HEK293T (cell line): ENCODE measurements at places on chromosomes 1 and 21.

DNA sequence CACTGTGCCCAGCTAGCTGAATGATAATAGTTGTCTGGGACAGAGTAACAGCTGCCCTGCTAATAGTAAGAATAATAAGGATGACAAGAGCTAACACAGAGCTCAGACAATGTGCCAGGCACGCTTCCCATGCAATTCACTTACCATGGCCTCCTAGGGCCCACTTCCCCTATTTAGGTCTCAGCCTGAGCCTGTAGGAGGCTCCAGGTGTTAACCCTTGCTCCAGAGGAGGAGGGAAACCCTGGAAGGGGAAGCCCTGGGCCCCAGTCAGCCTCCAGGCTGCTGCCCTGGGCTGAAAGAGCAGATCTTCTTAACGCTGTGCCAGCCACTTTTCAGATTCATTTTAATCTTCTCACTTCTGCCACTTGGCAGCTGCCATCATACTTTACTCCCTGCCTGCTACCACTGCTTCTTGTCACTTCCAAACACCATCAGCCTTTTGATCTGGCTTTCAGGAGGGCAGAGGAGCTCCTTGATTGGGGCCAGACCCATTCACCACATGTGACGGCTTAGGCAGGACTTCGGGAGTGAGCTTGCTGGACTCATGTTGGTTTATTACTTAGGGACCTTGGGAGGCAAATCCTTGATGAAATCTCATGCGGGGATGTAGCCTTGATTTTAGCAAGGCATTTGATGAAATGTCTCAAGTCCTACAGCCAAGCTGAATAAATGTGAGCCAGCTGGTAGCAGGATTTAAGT is 66.7 kb upstream of the PARP1 start:
- no peak for DNase-seq

DNA sequence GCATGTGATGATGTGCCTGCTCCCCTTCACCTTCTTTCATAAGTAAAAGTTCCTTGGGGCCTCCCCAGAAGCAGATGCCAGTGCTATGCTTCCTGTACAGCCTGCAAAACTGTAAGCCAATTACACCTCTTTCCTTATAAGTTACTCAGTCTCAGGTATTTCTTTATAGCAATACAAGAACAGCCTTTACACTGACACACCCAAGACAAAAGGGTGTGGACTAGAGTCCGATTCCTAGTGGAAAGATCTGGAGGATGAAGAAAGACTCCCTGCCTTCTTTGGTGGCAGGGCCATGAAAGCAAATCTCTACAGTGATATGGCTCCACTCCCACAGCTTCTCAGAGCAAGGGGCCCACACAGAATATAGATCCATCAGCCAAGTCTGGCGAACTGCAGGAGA is 209.7 kb upstream of the ST6GALNAC5 start:
- no peak for DNase-seq

DNA sequence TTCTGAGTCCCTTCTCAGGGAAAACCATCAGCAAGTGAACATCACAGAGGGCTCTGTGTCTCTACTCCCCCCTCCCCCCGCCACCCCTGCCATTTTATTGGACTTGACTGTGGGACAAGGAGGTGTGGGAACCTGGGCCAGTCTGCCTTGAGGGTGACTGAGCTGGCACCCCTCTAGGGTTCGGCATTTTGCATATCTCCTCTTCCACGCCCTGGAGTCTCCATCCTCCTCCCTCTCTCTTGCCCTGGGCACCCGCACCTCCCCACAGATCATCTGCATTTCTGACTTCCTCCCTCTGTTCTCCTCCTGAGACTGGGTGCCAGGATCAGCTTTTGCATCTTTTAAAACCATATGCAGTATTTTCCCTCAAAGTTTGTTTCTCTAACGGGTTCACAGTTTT is 107.1 kb upstream of the ERRFI1 start:
- DNase-seq, result no peak

GRCh38 chr1:92484472-92485380 is 2.0 kb downstream of the GFI1 start:
- peak; percentile 31 for DNase-seq

DNA sequence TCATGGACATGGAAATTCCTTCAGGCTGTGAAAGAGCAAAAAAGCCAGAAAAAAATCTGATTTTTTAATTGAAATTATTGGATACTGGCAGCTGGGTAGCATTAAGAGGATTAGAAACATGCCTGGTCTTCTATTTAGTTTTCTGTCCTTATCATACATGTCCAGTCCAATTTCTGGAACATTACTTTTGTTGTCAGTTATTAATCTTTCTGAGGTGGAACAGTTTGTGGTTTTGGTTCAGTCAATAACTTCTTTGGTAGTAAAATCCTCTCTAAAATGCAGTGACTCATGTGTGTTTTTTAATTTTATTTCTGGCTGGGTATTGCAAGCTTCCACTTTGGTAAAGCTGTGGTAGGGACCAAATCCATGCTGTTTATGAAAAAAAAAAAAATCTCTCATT is 687.0 kb upstream of the ADGRL2 start:
- DNase-seq, result no peak

DNA sequence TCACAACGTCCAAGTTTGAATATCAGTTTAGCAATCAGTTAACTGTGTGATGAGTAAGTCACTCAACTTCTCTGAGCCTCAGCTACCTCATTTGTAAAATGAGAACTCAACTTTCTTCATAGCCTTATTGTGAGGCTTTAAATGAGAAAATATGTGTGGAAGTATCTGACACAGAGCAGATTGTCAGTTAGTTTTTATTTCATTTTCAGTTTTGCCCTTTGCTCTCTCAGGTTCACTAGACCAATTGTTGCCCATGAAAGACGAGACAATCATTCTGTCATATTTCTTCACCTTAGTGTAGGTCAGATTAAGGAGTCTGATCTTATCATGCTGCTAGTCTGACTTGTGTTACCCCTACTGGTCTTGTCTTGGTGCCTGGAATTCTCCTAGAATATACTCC is 232.8 kb upstream of the PTBP2 start:
- no peak for DNase-seq

DNA sequence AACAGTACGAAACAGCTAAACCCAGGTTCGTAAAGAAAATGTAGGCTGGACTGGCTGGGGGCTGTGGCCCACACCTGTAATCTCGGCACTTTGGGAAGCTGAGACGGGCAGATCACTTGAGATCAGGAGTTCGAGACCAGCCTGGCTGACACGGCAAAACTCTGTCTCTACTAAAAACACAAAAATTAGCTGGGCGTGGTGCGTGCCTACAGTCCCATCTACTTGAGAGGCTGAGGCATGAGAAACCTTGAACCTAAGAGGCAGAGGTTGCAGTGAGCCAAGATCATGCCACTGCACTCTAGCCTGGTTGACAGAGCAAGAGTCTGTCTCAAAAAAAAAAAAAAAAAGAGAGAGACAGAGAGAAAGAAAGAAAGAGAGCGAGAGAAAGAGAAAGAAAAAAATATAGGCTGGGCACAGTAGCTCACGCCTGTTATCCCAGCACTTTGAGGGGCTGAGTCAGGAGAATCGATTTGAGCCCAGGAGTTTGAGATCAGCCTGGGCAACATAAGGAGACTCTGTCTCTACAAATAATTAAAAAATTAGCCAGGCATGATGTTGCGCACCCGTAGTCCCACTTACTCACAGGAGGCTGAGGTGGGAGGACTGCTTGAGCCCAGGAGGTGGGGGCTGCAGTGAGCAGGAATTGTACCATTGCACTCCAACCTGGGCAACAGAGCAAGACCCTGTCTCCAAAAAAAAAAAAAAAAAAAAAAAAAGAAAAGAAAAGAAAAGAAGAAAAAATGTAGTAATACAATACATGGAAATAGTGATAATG is 35.7 kb downstream of the CAPZB start:
- DNase-seq, result no peak

DNA sequence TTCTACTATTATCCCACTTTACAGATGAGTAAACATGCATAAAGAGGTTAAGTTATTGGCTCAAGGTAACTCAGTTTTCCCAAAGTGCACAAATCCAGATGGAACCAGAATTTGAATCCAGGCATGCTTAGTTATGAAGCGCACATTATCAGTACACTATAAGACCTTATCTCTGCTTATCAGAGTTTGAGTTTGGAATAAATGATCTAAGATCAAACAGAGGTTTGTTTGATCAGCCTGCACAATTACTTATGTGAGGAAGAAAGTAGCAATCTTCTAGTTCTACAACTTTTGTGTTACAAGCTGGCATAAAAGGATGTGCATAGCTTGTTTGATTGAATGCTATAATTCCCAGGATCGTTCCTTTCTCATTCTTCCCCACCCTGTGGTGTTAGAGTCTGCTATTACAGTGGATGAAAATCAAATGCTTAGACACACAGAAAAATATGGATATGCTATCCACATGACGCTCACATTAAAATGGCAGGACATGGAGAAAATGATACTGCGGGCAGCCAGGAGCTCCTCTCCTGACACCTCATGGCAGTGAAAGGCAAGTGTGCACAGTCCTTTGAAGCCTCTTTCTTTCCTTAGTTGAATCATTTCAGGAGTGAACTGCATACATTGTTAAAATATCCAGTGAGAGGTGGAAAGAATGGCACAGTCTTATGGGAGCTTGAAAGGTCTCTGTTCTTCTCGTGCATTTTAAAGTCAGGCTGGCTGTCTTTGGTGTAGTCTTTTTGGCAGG is 23.9 kb upstream of the PBX1 start:
- DNase-seq, result no peak

DNA sequence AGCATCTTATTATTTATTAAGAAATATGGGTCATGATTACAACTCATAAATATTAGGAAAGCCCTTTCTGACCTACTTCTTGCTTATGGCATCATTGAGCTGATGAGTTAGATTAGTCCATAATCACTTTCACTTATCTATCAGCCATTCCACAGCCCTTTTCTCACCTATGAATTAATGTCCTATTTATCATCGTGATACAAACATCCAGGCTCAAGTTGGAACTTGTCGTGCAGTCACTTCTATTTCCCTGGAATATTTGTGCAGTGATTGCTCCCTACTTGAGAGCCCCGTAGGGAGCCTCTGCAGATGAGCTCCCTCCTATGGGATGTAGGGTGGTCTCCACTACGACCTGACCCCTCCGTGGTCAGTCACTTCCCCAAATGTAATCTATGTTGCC is 8.1 kb upstream of the F3 start:
- DNase-seq, result no peak

GRCh38 chr1:217946511-217946910 is 315.4 kb downstream of the SPATA17 start:
- no peak for DNase-seq

DNA sequence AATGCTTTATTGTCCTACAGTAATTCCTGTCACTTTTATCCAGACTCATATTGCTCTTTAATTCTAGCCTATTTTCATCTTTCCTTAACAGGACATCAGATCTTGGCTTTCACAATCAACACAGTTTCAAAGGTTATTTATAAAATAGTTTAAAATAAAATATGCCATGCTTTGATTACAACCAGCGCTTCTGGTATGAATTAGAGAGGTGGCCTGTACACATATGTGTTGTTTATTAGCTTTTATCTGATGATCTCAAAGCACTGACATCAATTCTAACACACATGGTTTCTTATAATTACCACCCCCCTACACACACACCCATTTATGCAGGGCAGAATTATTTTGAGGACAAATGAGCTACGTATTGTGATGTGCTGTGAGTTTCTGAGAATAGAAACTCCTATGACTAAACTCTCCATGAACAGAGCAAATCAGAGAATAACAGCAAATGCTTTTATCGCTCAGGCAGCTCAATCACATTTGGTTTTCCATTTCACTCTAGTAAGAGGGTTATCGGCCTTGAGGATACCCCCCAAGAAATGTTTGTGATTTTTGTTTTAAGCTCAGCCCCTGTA is 18.0 kb downstream of the CD247 start:
- no peak for DNase-seq

- no peak for DNase-seq
Measured at GRCh38 chr1:153565529-153566374, at the start of gene S100A2. Gene S100A2 (minus strand): TSS chr1:153565844. CDS start chr1:153563877, 1,967 bp downstream.

DNA sequence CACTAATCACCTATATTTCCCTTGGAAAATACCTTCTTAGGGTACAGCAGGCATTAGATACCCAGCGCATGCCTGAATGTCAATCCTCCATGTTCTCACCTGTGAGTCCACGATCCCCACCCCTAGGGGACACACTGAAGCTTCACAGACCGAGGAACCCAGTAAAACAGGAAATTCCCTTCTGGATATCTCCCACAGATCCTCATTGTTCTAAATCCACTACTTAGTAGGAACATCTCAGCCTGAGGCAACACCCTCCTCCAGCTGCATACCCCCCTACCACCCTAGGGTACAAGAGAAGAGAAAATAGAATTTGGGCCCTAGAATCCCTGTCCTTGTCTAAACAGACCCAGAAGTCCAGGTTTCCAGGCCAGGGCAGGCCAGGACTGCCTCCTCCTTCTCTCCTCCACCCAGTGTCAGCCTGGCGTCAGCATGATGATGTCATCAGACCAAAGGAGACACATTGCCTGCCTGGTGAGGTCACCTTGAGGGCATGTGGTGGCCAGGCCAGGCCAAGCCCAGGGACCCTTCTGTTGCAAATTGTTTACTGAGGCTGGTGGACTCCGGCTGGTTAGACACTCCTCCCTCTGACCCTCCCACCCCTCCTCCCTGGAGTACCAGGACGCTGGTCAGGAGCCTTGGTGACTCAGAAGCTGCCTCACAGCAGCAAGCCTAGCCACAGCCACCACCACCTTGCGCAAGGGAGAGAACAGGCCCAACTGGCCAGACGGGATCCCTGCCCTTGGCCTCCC is 6.2 kb downstream of the NECTIN4 start:
- DNase-seq, result peak; percentile 40

GRCh38 chr1:197062692-197063091 is 4.4 kb downstream of the F13B start:
- DNase-seq, result no peak

GRCh38 chr1:180962178-180962577 is 49.5 kb downstream of the KIAA1614 start:
- no peak for DNase-seq
